Activated T-cell treated with anti-CD3 and anti-CD28 coated beads, Interleukin-2, amount 50 U/mL, for 24 hours (primary cell): ENCODE measurements at places on chromosomes 7 and 10.

DNA sequence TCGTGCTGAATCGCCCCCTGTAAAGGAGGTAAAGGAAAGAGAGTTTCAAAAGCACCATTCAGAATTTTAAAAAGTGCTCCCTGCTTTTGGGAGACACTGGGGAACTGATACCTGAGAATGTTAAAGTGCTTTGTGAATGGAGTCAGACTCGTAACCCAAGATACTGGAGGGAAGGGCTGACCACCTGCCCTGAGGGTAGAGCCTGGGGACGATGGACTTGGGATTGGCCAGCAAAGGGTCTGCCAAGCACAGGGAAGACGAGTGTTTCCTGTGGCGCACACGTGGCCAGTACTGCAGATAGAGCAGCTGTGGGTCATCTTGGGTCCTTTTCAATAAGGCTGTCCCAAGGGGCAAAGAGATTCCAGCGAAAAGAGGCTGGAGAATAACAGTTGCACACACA is 1284.1 kb upstream of the AUTS2 start:
- H3K36me3 ChIP-seq, result no peaks in the 10 kb centered on the region
- H3K4me1 ChIP-seq, result no peaks in the 10 kb centered on the region
- DNase-seq, result no peak
- no peaks in the 10 kb centered on the region for H3K27me3 ChIP-seq
- no peak overlapping the region for H3K4me3 ChIP-seq

- H3K27ac ChIP-seq, result no peak overlapping the region
- no peaks in the 10 kb centered on the region for H3K4me1 ChIP-seq
- no peak overlapping the region for H3K4me3 ChIP-seq
- no peaks in the 10 kb centered on the region for H3K36me3 ChIP-seq
- peaks cover 23% of the 10 kb centered on the region for H3K27me3 ChIP-seq
Measured at GRCh38 chr7:55185941-55186609, 167.3 kb downstream of the EGFR start.

DNA sequence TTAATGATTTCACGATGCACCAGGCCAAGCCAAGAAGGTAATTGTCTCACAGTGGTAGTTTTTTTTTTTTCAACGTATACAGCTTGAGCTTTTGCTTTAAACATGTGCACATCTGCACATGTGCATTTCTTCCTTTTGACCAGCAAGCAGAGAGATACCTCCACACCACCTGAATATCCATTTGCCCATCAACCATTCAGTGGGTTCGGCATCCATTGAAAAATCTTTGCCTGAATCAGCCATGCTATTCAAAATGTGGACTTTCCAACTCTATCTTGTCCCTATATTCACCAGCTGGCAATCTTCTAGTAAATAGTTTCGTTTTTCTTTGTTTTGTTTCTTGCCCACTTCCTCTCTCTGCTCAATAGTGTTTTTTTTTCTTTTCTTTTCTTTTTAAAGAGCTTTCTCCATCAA is 7.7 kb upstream of the TRA2A start:
- H3K4me3 ChIP-seq, result peak overlapping the region; percentile 18
- H3K36me3 ChIP-seq, result no peaks in the 10 kb centered on the region
- H3K4me1 ChIP-seq, result peaks cover 18% of the 10 kb centered on the region

DNA sequence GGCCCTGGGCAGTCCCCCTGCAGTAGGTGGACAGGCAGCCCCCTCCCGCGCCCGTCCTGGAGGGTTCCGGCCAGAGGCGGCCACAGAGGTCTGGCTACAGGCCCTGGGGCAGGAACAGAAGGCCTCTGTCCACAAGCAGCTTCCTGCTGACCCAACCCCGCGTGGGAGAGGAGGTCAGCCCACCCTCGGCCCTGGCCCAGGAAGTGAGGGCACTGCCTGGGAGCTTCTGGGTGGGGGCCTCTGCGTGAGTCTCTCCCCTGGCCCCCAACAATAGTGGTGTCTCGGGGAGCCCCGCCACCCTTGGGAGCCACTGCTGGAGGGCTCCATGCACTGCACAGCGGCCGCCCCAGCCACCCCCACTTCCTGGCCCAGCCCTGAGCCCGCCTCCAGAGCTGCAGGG is 4.7 kb downstream of the MICALL2 start:
- peaks cover 6% of the 10 kb centered on the region for H3K4me1 ChIP-seq
- no peak for DNase-seq
- no peak overlapping the region for H3K27ac ChIP-seq
- no peaks in the 10 kb centered on the region for H3K36me3 ChIP-seq
- no peaks in the 10 kb centered on the region for H3K27me3 ChIP-seq
- no peak overlapping the region for H3K4me3 ChIP-seq

- no peak overlapping the region for H3K4me3 ChIP-seq
- DNase-seq, result no peak
- H3K4me1 ChIP-seq, result no peaks in the 10 kb centered on the region
- no peaks in the 10 kb centered on the region for H3K27me3 ChIP-seq
Measured at GRCh38 chr7:140000666-140001268, 62.0 kb downstream of the PARP12 start.

DNA sequence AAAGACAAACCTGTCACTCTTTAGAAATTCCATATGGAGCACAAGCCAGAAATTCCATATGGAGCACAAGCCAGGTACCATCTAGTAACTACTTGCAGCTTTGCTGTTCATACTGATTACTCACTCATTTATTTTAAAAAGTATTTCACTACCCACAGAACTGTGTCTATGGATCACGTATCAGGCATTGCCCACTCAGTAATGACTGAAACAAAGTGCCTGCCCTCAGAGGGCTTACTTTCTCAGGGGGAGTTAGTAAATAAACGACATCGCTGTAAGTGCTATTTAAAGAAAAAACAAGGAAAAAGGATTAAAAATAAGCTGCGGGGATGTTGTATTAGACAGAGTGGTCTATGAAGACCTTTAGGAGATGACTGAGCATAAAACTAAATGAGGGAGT is 170.9 kb downstream of the GALNT11 start:
- peaks cover 79% of the 10 kb centered on the region for H3K36me3 ChIP-seq
- no peaks in the 10 kb centered on the region for H3K27me3 ChIP-seq
- no peak overlapping the region for H3K4me3 ChIP-seq
- no peak for DNase-seq
- H3K4me1 ChIP-seq, result no peaks in the 10 kb centered on the region

DNA sequence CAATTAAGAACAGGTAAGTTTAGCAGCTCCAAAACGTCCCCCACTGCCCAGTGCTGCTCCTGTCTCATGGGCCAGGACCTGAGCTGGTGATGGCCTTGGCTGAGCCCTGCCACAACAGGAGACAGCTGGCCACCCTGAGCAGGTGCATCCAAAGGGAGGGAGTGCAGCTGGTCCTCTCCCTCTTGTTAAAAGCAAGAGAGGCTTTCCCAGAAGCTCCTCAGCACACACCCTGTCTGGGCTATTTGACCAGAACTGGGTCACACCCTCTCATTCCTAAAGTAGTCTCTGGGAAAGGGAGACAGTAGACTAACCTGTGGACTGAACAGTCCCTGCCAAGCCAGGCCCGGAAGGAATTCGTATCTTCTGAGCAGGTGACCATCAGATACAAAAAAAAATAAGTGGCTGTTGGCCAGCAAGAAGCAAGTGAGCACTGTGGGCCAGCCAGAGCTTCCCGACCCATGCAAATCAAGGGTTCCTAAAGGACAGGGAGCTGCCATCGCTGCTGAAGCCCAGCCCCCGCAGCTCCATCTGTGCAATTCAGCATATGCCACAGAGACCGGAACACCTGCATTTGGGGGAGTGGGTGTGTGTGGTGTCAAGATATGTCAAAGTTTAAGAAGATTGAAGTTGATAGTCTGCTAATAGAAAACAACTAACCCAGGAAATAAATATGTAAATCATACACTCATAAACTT is 2.1 kb upstream of the TMEM72 start:
- no peak overlapping the region for H3K27ac ChIP-seq
- H3K27me3 ChIP-seq, result no peaks in the 10 kb centered on the region
- no peak overlapping the region for H3K4me3 ChIP-seq
- no peaks in the 10 kb centered on the region for H3K36me3 ChIP-seq
- DNase-seq, result no peak

GRCh38 chr7:44486693-44487092 is 3.8 kb downstream of the NUDCD3 start:
- H3K4me1 ChIP-seq, result peaks cover 73% of the 10 kb centered on the region
- no peak for DNase-seq
- peak overlapping the region; percentile 6 for H3K27ac ChIP-seq
- H3K4me3 ChIP-seq, result no peak overlapping the region
- H3K36me3 ChIP-seq, result peaks cover 74% of the 10 kb centered on the region
